ENCODE measurements at places on chromosomes 16 and 17.

- DNase-seq = no peak
These were observed 142.8 kb downstream of the PRKCA start for GRCh38 chr17:66445229-66445628.

GRCh38 chr16:74768239-74768638 lies 6.4 kb downstream of the FA2H start:
- DNase-seq = no peak

DNA sequence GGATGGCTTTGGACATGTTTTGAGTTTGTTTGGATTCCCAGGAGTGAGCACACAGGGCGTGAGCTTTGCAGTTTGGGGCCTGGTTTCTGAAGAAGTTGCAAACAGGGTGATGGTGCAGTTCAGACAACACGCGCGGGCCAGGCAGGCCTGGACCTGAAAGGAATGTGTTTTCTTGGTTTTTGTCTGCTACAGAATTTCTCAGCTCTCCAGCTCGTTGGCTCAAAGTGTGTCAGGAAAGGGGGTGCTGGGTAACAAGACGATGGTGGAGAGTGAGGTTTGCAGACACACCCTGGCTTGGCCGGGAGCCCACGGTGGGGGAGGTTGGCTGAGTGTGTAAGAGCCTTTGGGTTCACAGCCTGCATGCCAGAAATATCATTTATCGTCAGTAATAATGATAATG lies 82.3 kb downstream of the CMIP start:
- DNase-seq = no peak

GRCh38 chr16:88983771-88984687 lies 7.0 kb upstream of the CBFA2T3 start:
- no peak for DNase-seq

GRCh38 chr16:86347090-86347489 lies 163.2 kb upstream of the FOXF1 start:
- DNase-seq = no peak

All from activated CD4-positive, alpha-beta T cell treated with anti-CD3 and anti-CD28 coated beads for 24 hours (primary cell).